Gastroesophageal sphincter (tissue), 4 donors: ENCODE measurements at places on chromosomes 3 and 15.

- peak; percentile 15 for ATAC-seq
Measured at GRCh38 chr3:13025090-13025489, 48.1 kb downstream of the IQSEC1 start.

DNA sequence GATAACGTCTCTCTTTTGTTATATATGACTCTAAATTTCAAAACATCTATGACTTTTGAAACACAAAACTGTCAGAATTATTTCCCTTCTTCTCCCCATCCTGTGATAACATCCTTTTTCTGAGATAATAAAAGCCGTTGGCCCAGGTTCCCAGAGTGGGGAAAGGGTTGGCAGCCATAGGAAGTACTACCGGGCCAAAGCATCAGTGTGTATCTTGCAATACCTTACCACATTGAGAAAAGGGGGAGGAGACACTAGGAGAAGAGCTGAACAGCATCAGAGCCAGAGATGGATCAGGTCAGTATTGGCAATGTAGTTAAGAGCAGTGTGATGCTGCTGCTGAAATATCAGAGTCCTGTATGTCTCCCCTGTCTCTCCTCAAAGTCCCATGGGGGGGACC is 210.0 kb upstream of the PROK2 start:
- ATAC-seq, result no peak

GRCh38 chr15:69346112-69346511 is 47.4 kb downstream of the PAQR5 start:
- ATAC-seq, result no peak

GRCh38 chr3:113557374-113557773 is 25.0 kb downstream of the SIDT1 start:
- no peak for ATAC-seq

GRCh38 chr3:86814918-86815655 is 175.9 kb downstream of the VGLL3 start:
- no peak for ATAC-seq

- no peak for ATAC-seq
Measured at GRCh38 chr3:131349946-131350347, 31.6 kb upstream of the NUDT16 start.
